ENCODE measurements at places on chromosomes 3 and 15. TPM values are rescaled to one million over a fixed set of nuclear protein-coding genes. Genes with fewer than 3 reads are reported as not detected.

Gene SLC9C1
- total RNA-seq, result not detected

Gene TRAT1
- total RNA-seq, result 0.21 TPM

Gene C3orf80
- total RNA-seq, result 0.05 TPM

Gene HYAL1
- total RNA-seq, result 0.18 TPM

All from Panc1 (cell line).